Transverse colon (tissue), 4 donors: ENCODE measurements at places on chromosomes 3 and 15. TPM values are rescaled to one million over a fixed set of nuclear protein-coding genes. Genes with fewer than 3 reads are reported as not detected.

P2RY12 gene
- total RNA-seq = not detected

GOLGA8T gene
- not detected for total RNA-seq

CLEC3B gene
- total RNA-seq = 6.0 TPM

EXD1 gene
- not detected for total RNA-seq

PTH1R gene
- total RNA-seq = 2.5 TPM

SLC25A36 gene
- total RNA-seq = 87.6 TPM

ATP10A gene
- 1.4 TPM for total RNA-seq

KLHL25 gene
- 10.1 TPM for total RNA-seq

CD86 gene
- 2.2 TPM for total RNA-seq

AMOTL2 gene
- total RNA-seq = 25.2 TPM

HDGFL3 gene
- 2.6 TPM for total RNA-seq

FBXO40 gene
- total RNA-seq = not detected

UROC1 gene
- not detected for total RNA-seq

GPR149 gene
- not detected for total RNA-seq

CHL1 gene
- 41.5 TPM for total RNA-seq

GCNT3 gene
- 206 TPM for total RNA-seq

SLC24A5 gene
- total RNA-seq = not detected

MBD4 gene
- 32.2 TPM for total RNA-seq

EIF4G1 gene
- total RNA-seq = 217 TPM

REC114 gene
- not detected for total RNA-seq

ANKRD34C gene
- not detected for total RNA-seq
